ENCODE measurements at places on chromosomes 12 and 14.

GRCh38 chr14:35504260-35504659, 29.7 kb upstream of the INSM2 start:
- DNase-seq: no peak

DNA sequence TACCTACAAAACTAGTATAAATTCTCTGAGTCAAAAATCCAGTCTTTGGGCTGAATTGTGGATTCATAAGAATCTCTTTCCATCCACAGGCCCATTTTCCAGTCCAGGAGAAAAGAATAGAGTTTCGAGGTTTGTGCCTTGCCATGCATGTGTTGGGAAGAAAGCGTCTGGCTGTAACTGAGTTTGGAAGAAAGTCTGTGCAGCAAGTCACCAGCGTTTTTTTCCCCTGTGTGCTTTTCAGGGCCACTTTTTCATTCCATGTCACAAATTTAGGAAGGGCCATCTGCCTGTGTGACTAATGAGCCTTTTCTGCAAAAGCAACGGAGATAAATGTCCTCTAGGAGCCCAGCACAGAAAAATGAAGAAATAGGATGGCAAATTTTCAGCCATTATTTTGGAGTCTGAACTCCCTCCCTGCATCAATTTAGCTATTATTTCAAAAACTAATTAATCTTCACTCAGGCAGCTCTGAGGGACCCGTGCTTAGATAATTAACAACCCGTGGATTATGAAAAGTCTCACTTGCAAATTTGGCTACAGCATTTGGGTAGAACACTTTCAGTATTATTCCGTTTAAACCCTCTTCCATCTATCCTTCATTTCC, 261.5 kb downstream of the SUDS3 start:
- DNase-seq: no peak

DNA sequence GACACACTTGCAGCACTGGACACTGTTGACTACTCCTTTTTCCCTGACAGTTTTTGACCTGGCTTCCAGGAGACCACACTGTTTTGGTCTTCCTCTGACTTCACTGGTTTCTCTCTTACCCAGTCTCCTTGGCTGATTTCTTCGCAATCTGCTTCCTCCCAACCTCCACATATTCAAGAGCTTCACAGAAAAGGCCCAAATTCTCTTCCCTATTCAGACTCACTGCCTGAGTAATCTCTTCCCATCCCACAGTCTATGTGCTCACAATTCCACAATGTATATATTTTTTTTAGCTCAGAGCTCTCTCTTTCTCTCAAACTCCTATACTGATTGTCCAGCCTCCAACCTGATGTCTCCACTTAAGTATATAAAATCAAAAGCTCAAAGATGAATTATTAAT, 115.4 kb downstream of the SINHCAF start:
- DNase-seq: no peak

DNA sequence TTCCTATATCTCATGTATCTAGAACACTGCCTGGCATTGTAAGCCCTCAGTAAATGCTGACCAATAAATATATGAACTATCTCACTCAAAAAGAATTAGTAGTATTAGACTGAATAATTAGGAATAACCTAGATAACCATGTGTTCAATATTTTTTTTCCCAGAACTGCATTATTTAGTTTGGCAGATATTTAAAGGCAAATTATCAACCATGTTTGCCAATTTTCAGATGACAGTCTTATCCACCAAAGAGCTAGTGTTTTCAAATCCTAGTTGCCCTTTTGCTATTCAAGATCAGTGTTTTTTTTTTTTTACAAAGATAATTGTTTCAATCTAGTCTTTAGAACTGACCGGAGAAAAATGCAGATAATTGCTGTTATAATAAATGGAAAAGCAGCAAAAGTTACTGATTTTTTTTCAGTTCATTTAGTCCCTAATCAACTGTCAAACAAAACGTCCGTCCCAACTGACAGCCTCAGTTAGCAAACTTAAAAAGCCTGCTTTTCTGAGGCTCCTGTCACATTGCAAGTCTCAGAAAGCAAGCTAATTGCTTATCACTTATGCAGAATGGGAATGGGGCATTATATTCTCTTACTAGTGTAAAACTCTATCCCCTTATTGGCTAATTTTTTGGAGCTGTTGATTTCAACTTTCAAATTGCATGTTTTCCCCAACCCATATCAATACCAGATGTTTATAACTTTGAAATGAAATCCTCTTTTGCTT, 203.2 kb downstream of the PAWR start:
- no peak for DNase-seq
